ENCODE measurements at places on chromosomes 2 and 18. TPM values are rescaled to one million over a fixed set of nuclear protein-coding genes. Genes with fewer than 3 reads are reported as not detected.

KIAA1328 gene
- 4.4 TPM for total RNA-seq

- DNase-seq = no peak
Observed at GRCh38 chr2:127917916-127918315, 32.2 kb upstream of the AMMECR1L start.

DNA sequence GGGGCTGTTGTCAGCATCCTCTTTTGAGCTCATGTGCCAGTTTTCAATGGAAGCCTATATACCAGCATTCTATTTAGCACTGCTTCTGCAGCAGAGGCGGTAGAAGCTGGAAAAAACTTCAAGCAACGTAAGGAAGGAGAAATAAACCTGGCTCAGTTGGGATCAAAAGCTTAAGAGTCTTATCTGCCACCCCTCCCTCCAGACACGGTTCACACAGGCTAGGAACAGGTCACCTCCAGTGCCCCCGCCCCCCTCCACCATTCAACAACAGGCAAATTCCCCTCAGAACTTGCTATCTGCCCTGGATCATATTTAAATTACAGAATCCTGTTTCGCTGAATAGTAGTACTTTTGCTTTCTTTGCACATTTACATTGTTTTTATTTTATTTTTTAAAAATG, 384.8 kb upstream of the PKDCC start:
- no peak for DNase-seq

BOLL gene
- total RNA-seq = 6.5 TPM

- DNase-seq = no peak
Observed at GRCh38 chr2:60335533-60336237, 217.8 kb downstream of the BCL11A start.

NIFK gene
- total RNA-seq = 46.5 TPM

- no peak for DNase-seq
Observed at GRCh38 chr18:33459612-33460011, 19.1 kb upstream of the CCDC178 start.

GRCh38 chr18:41391616-41392595, 563.1 kb upstream of the PIK3C3 start:
- peak; percentile 12 for DNase-seq

GRCh38 chr2:62486439-62486765, 19.6 kb downstream of the TMEM17 start:
- DNase-seq = no peak

GRCh38 chr2:20629581-20630171, 21.2 kb downstream of the HS1BP3 start:
- DNase-seq = peak; percentile 8

C2orf76 gene
- 4.8 TPM for total RNA-seq

- no peak for DNase-seq
Observed at GRCh38 chr2:82538590-82539279, 1920.3 kb downstream of the SUCLG1 start.

GRCh38 chr2:144824306-144825080, 304.6 kb upstream of the ZEB2 start:
- no peak for DNase-seq

DNA sequence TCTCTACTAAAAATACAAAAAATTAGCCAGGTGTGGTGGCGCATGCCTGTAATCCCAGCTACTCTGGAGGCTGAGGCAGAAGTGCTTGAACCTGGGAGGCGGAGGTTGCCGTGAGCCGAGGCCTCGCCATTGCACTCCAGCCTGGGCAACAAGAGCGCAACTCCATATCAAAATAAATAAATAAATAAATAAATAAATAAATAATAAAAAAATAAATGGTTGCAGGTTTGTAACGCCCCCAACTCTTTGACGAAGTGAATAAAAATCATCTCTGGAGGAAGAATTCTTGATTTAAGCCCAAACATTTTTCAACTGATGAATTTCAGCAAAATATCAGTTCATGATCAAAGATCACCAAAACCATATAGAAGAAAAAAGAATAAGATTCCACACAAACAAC, 13.3 kb upstream of the CNRIP1 start:
- DNase-seq = no peak
